ENCODE measurements at places on chromosomes 12 and 14.
A peak's percentile ranks its signal among the peaks of the same experiment; 100 is the strongest.

GRCh38 chr12:44441155-44441554, 435.0 kb downstream of the NELL2 start:
- no peak for DNase-seq

- peak; percentile 75 for DNase-seq
Observed at GRCh38 chr12:128810182-128811127, 13.3 kb downstream of the SLC15A4 start.

GRCh38 chr12:92431146-92431545, 271.6 kb upstream of the PLEKHG7 start:
- peak; percentile 35 for DNase-seq

DNA sequence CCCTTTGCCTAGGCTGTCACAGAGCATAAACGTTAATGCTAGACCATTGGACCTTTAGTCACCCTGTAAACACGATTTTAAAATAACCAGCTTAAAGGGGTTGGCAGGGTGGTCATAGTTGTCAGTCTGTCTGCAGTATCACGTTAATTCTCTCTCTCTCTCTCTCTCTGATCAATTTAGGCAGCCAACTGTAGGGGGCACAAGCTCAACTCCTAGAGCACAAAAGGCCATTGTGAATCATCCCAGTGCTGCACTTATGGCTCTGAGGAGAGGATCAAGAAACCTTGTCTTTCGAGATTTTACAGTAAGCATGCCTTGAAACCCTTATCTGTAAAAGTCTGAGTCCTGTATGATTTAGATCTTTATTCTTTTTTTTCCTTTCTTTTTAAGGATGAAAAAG, 97.1 kb downstream of the SCAF11 start:
- no peak for DNase-seq

GRCh38 chr14:105525861-105526775, at the start of gene TMEM121:
TMEM121 (plus strand) TSS chr14:105526583; CDS start chr14:105528835, 2,252 bp downstream.
- DNase-seq = peak; percentile 59

DNA sequence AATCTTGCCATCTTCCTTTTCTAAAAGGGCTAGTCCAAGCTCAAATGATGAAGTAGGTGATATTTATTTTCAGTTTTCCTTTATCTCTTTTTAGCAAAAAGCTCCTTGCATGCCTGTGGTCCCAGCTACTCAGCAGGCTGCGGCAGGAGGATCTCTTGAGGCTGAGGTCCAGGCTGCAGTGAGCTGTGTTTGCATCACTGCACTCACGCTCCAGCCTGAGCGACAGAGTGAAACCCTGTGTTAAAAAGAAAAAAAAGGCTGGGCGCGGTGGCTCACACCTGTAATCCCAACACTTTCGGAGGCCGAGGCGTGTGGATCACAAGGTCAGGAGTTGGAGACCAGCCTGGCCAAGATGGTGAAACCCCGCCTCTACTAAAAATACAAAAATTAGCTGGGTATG, 5.0 kb downstream of the TMEM116 start:
- no peak for DNase-seq

DNA sequence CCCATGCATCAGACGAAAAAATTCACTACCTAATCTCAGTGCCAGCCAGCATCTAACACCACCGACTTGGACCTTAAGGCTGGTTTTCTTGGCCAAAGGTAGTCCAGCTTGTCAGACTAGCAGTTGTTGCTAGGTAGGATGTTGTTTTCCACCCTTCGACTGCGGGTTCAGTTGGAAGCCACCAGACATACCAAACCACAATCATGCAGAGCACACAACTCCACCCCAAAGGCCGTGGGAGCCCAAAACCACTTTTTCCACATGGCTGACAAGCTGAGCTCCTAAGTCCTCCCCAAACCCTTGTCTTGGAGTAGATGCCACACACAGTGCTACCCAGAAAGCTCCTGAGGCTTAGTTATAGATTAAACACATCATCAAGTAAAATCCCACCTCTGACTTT, 46.8 kb downstream of the LRIG3 start:
- no peak for DNase-seq

GRCh38 chr12:117466677-117467362, 105.4 kb upstream of the NOS1 start:
- DNase-seq = no peak

- DNase-seq = no peak
Observed at GRCh38 chr12:11307143-11307542, 3.1 kb downstream of the PRB4 start.

GRCh38 chr14:67385618-67386017, 25.5 kb downstream of the EIF2S1 start:
- DNase-seq = no peak

GRCh38 chr14:65838565-65838964, 426.0 kb downstream of the FUT8 start:
- DNase-seq = no peak

DNA sequence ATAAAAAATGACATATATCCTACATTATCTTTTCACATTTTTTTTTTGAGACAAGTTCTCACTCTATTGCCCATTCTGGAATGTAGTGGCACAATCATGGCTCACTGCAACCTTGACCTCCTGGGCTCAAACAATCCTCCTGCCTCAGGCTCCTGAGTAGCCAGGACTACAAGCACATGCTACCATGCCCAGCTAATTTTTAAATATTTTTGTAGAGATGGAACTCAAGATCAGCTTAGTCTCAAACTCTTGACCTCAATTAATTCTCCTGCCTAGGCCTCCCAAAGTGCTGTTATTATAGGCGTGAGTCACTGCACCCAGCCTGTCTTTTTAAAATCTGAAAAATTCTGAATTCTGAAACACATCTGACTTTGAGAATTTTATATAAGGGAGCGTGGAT, 241.9 kb upstream of the DCN start:
- no peak for DNase-seq

DNA sequence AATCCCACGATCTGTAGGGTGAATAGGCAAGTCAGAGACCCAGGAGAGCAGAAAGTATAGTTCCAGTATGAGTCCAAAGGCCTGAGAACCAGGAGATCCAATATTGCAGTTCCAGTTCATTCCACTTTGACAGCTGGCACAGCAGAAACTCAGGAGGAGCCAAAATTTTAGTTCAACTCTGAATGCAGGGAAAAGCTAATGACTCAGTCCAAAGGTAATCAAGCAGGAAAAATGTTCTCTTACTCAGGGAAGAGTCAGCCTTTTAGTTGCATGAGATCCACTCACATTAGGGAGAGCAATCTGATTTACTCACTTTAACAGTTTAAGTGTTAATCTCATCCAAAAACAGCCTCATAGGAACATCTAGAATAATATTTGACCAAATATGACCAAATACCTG, 130.2 kb upstream of the LRFN5 start:
- DNase-seq = no peak

DNA sequence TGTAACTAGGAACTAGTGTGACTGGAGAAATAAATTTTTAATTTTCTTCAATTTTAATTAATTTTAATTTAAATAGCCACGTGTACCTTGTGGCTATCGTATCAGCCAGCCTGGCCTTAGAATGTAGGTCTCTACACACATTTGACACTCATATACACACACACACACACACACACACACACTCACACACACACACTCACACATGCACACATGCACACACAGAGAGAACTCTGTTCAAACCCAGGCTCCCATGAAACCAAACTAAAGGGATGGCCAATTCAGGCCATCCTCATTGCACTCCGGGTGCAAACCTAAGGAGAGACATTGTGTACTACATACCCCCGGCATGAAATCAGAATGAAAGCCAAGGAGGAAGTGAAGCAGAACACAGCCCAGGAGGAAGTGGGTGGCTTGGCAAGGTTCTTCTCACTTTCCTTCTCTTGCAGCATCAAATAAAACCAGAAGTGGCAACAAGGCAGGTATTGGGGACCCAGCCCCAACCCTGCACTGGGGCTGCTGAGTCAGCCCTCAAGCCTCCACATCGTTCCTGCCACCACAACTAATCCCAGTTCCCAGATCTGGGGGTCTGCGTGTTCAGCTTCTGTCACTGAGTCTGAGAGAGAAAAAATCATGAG, 26.2 kb upstream of the CHPT1 start:
- peak; percentile 33 for DNase-seq

GRCh38 chr12:39884616-39885125, 221.2 kb downstream of the SLC2A13 start:
- no peak for DNase-seq

- DNase-seq = no peak
Observed at GRCh38 chr12:873954-874353, 75.5 kb downstream of the RAD52 start.

GRCh38 chr12:41485203-41485602, 297.1 kb downstream of the PDZRN4 start:
- DNase-seq = no peak

GRCh38 chr12:93174048-93174447, 203.7 kb upstream of the NUDT4 start:
- no peak for DNase-seq

- no peak for DNase-seq
Observed at GRCh38 chr14:66758031-66758613, 250.2 kb downstream of the GPHN start.

DNA sequence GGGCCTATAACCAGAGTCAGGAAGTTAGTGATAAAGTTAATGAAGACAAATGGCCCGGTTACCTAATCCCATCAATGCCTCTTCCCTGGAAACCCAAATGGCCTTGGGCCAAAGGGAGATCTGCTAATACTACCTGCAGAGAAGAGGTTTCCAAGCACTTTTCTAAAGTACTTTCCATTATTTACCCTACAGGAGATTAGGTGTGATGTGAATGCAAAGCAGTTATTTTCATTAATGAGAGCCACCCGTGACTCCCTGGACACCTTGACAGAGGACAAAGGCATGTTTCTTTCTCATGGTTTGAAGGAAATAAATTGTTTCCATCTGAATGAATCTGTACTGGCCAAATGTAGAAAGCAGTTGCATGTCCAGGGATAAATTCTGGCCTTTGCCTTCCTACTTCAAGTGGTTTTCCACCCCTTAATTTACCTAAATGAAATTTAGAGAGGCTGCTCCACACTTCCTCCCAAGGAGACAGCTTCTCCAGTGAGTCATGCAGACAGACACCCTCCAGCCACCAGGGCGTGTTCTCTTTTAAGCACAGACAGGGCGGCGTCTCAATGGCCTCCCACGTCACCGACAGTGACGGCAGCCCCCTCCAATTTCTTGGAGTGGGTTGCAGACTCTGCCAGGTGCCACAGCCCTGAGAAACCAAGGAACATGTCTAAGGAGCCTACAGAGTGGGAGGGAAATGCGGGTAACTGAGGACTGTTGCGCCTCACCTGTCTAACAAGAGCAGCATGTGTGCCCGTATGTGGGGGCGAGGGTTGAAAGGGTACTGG, 43.9 kb upstream of the GNPNAT1 start:
- no peak for DNase-seq

DNA sequence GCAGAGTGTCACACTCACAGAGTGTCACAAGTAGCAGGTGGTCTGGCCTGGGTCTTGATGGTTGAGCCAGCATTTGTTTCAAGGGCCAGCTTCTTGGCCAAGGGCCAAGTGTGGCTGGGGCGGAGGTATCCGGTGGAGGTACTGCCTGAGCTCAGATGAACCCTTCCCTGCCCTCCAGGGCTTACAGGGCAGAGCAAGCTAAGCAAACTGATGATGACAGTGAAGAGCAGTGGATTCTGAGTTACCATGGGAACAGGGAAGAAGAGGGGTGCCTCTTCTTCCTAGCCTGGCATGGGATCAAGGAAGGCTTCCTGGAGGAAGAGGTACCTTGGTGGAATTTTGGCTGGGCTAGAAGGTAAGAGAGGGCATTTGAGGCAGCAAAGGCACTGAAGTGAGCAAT, 35.7 kb downstream of the MVK start:
- no peak for DNase-seq

GRCh38 chr12:93978553-93978952, 169.8 kb upstream of the PLXNC1 start:
- DNase-seq = no peak

GRCh38 chr12:9041321-9041720, 52.0 kb downstream of the KLRG1 start:
- DNase-seq = no peak

- no peak for DNase-seq
Observed at GRCh38 chr12:106841510-106842302, 67.2 kb downstream of the RIC8B start.

GRCh38 chr12:127583041-127583440, 683.9 kb upstream of the TMEM132C start:
- no peak for DNase-seq

DNA sequence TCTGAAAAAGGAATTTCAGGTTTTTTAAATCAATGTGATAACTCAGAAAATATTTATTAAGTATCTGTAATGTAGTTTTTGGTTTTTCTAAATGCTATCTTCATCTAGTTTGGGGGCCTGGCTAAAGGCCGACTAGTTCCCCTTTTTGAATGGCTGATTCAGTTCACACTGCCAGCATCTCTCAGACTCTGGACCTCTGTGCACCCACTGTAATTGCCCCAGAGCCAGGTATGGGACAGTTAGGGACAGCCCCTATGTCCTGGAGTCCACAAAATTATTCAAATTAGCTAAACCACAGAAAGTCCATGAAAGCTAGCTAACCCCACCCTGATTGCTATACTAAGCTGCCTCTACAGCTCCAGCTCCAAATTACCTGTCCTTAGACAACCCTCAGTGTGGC, 49.1 kb upstream of the RGS6 start:
- DNase-seq = no peak

DNA sequence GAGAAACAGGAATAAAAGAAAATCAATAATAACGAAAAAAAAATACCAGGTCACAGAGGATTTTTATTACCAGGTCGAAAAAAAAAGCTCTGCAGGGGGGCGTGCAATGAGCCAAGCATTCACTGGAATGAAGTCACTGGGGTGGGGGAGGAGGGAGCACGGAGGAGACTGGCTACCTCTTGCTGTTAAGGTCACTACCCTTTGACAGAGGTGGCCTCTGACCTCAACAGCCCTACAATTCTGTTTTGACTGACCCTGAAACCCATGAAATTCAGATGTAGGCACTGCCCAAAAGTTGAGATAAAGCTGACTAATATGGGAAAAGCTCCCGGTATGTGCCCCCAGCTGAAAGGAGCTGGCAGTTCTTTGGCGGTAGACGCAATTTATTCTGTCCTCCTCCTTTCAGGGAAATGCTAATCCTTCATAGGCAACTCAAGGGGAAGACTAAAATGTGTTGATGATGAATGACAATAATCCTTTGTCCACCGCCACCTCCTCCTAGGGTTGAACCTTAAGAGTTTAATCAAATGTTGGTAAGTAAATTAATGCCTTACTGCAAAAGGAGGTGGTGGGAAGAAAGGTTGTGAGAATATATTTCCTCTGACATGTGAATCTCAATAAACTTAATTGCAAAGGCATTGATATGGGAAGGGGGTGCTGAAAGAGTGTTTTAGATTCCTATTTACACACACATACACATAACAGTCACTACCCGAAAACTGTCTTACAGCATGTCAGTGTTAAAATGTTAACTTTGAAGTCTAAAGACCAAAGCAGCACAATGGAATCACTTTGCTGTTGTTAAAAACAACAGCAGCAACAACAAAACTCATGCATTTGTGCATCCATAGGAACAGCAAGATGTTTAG, 6.3 kb upstream of the RIC8B start:
- DNase-seq = no peak

- DNase-seq = peak; percentile 63
Observed at GRCh38 chr12:75913502-75914351, 117.8 kb downstream of the PHLDA1 start.

DNA sequence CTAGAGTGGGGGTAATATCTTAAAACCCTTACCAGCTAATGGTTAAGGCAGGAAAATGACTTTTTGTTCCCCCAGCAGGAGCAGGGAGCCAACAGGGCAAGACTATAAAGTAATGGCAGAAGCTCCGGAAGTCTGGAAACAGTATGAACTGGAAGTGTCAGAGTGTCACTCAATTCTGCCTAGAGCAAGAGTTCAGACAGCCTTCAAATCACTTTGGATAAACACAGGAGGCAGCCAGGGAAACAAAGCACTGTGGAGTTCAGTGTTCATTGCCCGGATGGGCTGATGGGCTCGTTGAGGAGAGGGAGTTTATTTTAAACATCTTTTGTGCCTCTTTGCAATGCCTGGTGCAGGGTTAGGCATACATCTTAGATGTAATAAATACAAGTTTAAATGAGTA, 16.5 kb upstream of the DYRK2 start:
- no peak for DNase-seq

All from activated T-cell treated with anti-CD3 and anti-CD28 coated beads, Interleukin-2, amount 50 U/mL, for 48 hours (primary cell).